ENCODE measurements at places on chromosomes 2 and 18. TPM values are rescaled to one million over a fixed set of nuclear protein-coding genes. Genes with fewer than 3 reads are reported as not detected.

AGAP1 gene
- 21.2 TPM for total RNA-seq

PAX3 gene
- total RNA-seq, result not detected

AFF3 gene
- total RNA-seq, result not detected

GRCh38 chr2:176653479-176654443, 384.5 kb downstream of the MTX2 start:
- no peak overlapping the region for H3K4me3 ChIP-seq
- H3K27ac ChIP-seq, result no peak overlapping the region
- H3K4me1 ChIP-seq, result no peaks in the 10 kb centered on the region
- H3K36me3 ChIP-seq, result no peaks in the 10 kb centered on the region

GRCh38 chr18:24370120-24370519, 27.5 kb downstream of the OSBPL1A start:
- no peaks in the 10 kb centered on the region for H3K4me1 ChIP-seq
- H3K36me3 ChIP-seq, result no peaks in the 10 kb centered on the region
- H3K4me3 ChIP-seq, result no peak overlapping the region

DNA sequence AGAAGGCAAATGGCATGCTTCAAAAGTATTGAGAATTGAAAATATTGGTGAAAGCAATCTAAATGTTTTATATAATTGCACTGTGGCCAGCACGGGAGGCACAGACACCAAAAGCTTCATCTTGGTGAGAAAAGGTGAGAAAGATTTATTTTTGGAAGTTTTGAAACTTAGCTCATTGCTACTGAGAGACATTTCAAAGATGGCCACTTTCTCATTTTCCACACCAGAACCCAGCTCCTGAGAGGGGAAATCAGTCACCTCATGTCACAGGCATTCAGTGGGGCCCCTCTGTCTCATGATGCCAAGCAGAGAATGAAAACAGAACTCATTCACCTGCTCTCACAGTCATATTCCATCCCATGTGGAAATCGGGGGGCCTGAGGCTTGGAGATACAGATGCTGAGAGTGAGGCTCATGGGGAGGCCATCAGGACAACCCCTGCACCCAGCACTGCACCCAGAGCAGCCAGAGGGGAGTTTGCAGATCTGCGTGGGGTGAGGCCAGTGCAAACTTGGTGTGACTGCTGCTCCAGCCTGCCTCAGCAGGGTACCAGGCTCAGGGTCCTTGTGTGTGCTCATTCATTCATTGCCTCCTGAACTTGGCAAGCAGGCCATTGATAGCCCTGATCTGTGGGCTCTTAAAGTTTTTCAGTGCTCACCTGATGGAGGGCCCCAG, 31.4 kb downstream of the IL18R1 start:
- no peaks in the 10 kb centered on the region for H3K27me3 ChIP-seq
- H3K27ac ChIP-seq, result no peak overlapping the region
- no peak overlapping the region for H3K4me3 ChIP-seq
- no peaks in the 10 kb centered on the region for H3K36me3 ChIP-seq

- peaks cover 45% of the 10 kb centered on the region for H3K4me1 ChIP-seq
- DNase-seq, result no peak
- H3K27me3 ChIP-seq, result no peaks in the 10 kb centered on the region
- H3K36me3 ChIP-seq, result no peaks in the 10 kb centered on the region
- H3K4me3 ChIP-seq, result no peak overlapping the region
Measured at GRCh38 chr2:119771331-119771730, 11.6 kb downstream of the PTPN4 start.

Measured in HepG2 (cell line).